ENCODE measurements at places on chromosomes 7 and 10.
A peak's percentile ranks its signal among the peaks of the same experiment; 100 is the strongest.

- peak; percentile 37 for DNase-seq
Measured at GRCh38 chr10:110208614-110209453, 1.4 kb downstream of the MXI1 start.

DNA sequence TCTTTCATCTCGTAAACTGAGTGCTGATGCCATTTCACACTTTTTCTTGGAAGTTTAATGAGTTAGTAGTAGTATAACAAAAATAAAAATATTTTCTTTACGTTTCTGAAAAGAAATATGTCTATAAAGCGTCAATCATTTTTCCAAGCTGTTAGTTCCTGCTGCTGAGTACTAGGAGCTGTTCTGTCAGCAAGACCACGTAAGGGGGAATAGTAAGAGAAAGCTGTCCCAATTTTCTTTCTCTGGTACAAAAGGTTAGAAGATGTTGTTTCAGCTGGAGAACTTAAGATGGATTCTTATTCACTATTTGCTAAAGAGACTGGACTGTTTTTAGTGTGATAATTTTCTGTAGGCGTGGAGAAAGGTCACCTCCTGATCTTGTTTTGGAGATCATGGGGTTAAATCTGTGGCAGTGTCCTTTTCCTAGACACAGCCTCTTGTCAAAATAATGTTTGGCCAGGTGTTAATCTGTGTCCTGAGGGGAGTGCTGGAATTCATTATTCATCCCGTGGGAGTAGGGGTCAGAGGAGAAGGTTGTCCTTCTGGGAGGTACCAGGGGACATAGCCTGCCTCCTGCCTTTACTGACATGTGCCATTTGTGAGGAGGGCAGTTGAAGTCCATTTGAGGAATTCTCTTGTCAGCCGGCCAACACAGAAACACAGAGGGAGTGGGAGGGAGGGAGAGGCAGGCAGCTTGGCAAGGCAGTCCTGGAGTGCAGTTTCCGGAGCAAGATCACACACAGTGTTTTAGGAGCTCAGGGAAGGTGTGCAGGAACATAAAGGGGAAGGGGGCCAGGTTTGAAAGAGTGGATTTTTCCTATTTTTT, 368.7 kb downstream of the AUTS2 start:
- DNase-seq: no peak

DNA sequence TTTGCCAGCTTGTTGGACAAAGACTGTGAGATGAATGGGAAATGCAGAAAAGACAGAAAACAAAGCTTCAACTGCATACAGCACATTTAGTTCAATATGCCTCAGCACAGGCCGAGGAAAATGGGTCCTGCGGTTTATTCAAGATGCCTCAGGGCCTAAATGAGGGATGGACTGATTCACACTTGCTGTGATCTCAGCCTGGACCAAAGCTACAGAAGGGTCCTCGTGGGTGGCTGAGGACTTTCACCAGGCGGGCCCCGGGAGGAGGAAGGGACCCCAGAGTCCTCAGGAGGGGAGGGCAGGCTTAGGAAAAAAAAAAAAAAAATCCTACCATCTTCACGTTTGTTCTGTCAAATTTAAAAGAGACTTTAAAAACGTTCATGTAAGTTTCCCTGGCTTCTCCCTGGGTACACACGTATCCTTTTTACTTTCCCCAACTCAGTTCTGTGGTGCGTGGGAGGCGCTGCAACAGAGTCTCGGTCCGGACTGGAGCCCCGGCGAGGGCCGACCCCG, 624 bp upstream of the ZNF783 start:
- DNase-seq: no peak

DNA sequence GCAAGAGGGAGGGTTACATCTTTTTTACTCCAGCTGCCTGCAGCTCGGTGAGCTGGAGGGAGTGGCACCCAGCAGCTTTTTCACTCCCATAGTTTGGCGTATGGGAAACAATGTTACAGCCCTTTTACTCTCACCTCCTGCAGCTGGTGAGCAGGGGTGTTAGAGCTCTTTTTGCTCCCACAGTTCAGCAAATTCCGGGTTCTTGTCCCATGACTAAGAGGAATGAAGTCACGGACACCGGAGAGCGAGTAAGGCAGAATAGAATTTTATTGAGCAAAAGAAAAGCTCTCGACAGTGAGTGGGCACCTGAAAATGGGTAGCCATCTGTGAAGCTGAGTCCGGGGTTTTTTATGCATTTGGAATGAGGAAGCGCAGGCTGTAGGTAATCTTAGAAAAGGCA, 446.6 kb downstream of the GFRA1 start:
- DNase-seq: no peak

- no peak for DNase-seq
Measured at GRCh38 chr10:90587081-90587491, 270.8 kb downstream of the HTR7 start.

DNA sequence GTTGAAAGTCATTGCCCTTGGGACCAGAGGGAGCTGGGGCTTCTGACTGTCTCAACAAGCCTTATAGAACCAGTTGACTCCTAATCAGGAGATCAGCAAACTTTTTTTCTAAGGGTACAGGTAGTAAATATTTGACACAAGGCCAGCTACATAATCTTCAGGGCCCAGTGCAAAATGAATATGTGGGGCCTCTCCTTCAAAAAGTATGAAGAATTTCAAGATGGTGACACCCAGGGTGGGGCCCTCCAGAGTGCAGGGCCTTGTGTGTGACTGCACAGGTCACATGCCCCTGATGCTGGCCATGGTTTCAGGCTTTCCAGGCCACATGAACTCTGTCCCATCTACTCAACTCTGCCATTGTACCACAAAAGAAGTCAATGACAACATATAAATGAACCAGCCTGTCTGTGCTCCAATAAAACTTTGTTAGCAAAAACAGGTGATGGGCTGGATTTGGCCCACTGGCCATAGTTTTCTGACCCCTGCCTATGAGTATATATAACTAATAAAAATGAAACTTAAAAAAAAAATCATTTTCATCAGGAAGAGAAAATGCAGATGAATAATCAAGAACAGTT, 6.1 kb downstream of the MMRN2 start:
- no peak for DNase-seq

DNA sequence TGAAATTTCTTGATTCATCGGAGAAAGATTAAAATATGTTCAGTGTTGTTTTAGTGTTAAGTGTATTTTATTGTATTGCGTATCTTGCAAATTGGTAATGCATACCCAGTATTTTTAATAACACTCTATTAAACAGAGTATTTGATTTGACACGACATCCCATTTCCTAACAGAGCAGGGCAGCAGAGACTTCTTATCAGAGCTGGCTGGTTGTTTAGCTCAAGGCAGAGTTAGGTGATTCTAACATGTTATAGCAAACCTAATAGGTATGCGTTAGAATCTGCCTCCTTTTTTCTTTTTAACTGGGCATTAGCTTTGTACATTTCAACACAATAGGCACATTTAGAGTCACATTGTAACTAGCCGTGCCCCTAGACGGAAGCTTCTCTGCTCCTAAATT, 57.1 kb upstream of the CELF2 start:
- no peak for DNase-seq
